ENCODE measurements at places on chromosomes 7 and 10.

DNA sequence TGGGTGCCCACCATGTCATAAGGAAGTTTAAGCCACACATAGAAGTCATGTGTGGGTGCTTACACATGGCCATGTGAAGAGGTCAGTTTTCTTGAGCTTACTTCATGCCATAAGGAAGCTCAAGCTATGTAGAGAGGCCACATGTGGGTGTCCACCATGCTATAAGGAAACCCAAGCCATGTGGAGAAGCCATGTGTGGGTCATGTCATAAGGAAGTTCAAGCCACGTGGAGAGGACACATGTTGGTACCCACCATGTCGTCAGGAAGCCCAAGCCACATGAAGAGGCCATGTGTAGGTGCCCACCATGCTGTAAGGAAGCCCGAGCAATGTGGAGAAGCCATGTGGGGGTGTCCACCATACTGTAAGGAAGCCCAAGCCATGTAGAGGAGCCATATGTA lies 1089.2 kb upstream of the AUTS2 start:
- no peak for DNase-seq

DNA sequence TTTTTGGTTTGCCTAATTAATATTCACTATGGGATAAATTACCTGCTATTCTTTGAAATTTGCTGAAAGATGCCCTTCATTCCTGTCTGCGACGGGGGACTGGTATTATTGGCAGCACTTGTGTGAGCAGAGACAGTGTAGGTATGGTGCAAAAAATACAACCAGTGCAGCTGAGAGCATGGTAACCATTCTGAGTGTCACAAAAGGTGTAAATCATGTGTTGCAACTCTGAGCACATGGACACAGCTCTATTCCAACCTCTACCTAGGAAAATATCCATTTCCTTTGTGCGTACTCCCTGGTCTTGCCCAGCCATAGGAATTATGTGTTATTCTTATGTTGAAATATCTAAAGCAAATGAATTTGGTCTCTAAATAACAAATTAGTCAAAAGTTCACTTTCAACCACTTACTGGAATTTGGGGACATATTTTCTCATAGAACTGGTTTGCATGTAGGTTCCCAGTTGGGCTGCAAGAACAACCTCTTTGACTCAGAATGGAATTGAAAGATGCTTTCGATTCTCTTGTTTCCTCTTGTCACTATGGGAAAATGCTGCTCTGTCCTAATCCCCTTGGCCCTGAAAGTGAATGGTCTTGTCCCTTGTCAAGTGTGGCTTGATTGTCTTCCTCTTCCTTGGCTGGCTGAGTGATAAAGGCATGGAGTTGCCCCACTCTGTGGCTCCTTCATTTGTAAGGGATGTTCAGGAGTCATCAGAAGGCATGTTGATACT lies 57.0 kb downstream of the CELF2 start:
- DNase-seq: no peak

DNA sequence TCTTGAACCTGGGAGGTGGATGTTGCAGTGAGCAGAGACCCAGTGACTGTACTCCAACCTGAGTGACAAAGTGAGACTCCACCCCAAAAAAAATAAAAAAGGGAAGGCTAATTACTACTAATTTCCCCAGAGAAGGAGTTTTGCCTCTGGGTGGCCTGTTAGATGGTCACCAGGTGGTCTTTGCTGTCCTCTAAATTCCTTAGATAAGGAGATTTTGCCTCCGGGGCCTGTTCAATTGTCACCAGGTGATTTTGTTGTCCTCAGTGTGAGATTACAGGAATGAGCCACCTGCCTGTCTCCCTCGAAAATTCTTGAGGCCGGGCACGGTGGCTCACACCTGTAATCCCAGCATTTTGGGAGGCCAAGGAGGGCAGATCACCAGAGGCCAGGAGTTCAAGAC lies 24.4 kb upstream of the ZMIZ2 start:
- no peak for DNase-seq

- DNase-seq: no peak
These were observed 127.3 kb downstream of the MARCHF5 start for GRCh38 chr10:92418221-92418620.

DNA sequence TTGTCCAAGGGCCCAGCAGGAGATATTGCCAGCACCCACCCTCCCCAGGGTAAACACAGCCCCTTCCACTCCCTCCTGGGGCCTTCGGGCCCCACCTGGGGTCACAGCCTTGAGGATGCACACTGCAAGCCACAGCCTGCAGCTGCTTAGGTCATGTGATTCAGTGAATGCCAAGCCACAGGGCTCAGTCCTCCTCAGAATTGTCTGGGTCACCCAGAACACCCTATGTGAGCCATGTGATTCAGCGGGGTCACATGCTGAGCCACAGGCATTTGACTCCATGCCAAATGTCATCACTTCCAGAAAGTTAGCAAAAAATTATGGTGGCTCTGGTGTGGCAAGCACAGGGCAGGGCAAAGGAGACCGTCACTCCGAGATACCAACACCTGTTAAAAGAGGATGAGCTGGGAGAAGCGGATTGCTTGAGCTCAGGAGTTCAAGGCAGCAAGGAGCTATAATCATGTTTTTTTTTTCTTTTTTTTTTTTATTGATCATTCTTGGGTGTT lies 17.2 kb upstream of the PSAP start:
- DNase-seq: no peak

DNA sequence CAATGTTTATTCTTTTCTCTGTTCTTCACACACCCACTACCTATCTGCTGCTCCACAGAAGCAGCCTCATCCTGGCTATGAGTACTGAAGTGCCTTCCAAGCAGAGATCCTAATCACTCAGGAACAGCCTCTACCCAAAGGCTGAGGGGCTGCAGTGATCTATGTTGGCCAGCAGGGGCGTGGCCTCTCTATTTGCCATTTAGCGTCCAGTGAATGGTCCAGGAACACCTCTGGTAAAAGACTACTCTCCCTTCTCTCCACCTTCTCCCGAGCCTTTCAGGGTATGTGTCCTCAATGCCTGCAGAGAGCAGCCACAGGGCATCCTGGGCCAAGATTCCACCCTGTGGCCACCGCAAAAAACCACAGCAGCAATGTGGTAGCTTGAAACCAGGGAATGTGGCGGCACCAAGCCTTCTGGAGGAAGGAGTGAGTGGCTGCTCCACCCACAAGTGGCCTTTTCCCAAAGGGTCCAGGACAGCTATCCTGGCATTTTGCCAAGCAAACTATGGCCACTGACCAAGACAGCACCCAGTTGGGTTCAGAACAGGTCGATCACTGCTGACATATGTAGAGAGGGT lies 70.9 kb downstream of the SYPL1 start:
- DNase-seq: peak; percentile 44

DNA sequence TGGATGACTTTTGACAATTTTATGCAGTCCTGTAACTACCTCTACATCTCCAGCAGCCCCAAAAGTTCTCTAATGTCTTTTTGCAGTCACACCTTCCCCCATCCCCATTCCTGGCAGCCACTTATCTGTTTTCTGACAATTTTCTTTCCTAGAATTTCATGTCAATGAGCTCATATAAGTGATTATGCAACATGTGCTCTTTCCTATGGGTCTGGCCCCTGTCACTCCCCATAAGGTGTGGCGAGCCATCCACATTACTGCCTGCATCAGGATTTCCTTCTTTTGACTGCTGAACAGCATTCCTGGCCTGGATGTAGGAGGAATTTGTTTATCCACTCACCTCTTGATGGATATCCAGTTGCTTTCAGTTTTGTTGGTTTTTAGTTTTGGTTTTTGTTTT lies 146.7 kb upstream of the MGMT start:
- no peak for DNase-seq

GRCh38 chr10:32481606-32482005 lies 35.7 kb downstream of the CCDC7 start:
- no peak for DNase-seq
